ENCODE measurements at places on chromosomes 6 and 20.

DNA sequence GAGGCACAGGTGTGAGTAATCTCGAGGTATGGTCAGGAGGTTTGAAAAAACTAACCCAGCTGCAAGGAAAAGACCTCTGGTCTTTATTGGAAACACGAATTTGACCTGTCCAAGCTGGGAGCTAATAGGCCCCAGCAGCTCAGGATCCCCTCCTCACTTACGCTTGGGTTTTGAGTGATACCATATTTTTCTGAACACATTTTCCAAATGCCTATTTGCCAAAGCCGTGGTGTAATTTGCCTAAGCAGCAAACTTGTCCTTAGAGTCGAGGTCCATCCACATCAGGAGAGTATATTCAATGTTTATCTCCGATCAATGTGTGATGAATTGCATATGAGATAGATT lies 128.0 kb downstream of the BCAS1 start:
- no peak for DNase-seq

- no peak for DNase-seq
These were observed 2.0 kb upstream of the SHLD1 start for GRCh38 chr20:5748246-5748645.

DNA sequence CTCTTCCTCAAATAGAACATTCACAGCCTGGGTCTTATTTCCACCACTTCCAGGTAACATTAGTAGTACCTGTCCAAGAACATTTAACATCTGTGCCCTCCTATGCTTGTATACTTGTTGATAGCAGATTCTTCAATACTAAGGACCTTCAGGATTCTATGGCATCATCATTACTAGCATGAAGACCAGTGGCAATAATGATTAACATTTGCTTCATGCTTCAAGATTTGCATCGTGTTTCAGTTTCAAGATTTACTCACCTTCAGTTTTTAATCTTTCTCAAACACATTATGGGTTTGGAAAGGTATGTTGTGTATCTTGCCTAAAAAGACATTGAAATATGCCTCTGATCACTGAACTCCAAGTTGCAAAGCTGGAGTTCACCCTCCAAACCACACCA lies 412.8 kb upstream of the NRSN1 start:
- DNase-seq, result no peak

- DNase-seq, result no peak
These were observed 685.3 kb upstream of the MARCKS start for GRCh38 chr6:113171882-113172281.

GRCh38 chr6:24658573-24659560 lies 7.8 kb downstream of the TDP2 start:
- DNase-seq, result peak; percentile 39

- DNase-seq, result no peak
These were observed 64.5 kb upstream of the DST start for GRCh38 chr6:56706981-56707726.

GRCh38 chr6:42453654-42454427 lies 2.1 kb upstream of the TRERF1 start:
- DNase-seq, result peak; percentile 50

GRCh38 chr20:23360531-23360930 lies 1.5 kb upstream of the GZF1 start:
- DNase-seq, result no peak

DNA sequence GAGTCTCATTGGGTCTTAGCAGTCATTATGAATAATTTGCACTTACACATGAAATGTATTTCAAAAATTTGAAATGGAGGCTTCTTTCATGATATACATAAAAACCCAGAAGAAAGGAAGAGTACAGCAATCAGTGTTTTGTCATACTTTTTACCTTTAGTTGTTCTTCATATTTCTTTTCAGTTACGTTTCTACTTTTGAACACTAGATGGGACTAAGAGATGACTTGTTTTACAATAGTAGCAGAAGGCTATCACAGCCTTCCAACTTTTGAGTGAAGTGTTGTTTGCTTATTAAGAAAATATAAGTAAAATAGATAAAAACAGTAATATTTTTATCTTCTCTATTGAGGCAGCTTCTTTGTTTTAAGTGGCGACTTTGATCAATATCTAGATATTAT lies 58.1 kb downstream of the L3MBTL3 start:
- no peak for DNase-seq

GRCh38 chr6:31829633-31830283 lies 2.2 kb downstream of the HSPA1B start:
- DNase-seq, result peak; percentile 57
